CD4-positive, alpha-beta T cell treated with Interleukin-17A for 1 hour (primary cell): ENCODE measurements at places on chromosomes 6 and 20.
A peak's percentile ranks its signal among the peaks of the same experiment; 100 is the strongest.

DNA sequence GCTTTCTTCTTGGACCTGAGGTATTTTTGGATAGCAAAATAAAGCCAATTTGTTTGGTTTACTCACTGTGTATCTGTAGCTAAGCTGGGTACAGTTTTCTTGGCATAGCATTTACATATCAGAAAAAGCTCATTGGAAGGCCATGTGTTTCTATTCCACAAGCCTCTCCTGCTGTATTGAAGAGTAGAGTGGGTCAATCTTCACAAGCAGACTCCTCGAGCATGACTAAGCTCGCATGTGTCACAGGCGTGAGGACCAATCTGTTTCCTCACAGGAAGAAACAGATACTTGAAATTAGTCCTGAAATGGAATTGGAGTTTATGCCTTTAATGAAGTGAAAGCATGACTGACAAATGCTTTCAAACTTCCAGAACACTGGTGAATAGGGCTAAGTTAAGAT lies 1279.0 kb upstream of the MAP3K7 start:
- DNase-seq, result no peak

- DNase-seq, result no peak
Observed at GRCh38 chr6:71080826-71081225, 124.0 kb upstream of the B3GAT2 start.

- no peak for DNase-seq
Observed at GRCh38 chr20:21358737-21359136, 38.6 kb downstream of the NKX2-4 start.

- no peak for DNase-seq
Observed at GRCh38 chr6:82408952-82409431, 45.4 kb downstream of the TPBG start.

- DNase-seq, result no peak
Observed at GRCh38 chr20:50675671-50676376, 15.5 kb downstream of the RIPOR3 start.

- no peak for DNase-seq
Observed at GRCh38 chr6:36067374-36068011, 39.9 kb downstream of the MAPK14 start.

- no peak for DNase-seq
Observed at GRCh38 chr6:514396-514978, 122.9 kb downstream of the IRF4 start.

GRCh38 chr20:38790200-38791053 lies 15.1 kb upstream of the PPP1R16B start:
- DNase-seq, result peak; percentile 59

GRCh38 chr6:23879816-23880215 lies 246.2 kb upstream of the NRSN1 start:
- DNase-seq, result no peak

GRCh38 chr6:157312757-157313156 lies 10.6 kb downstream of the TMEM242 start:
- DNase-seq, result no peak

GRCh38 chr20:1324598-1325172 lies 4.3 kb downstream of the SDCBP2 start:
- no peak for DNase-seq

DNA sequence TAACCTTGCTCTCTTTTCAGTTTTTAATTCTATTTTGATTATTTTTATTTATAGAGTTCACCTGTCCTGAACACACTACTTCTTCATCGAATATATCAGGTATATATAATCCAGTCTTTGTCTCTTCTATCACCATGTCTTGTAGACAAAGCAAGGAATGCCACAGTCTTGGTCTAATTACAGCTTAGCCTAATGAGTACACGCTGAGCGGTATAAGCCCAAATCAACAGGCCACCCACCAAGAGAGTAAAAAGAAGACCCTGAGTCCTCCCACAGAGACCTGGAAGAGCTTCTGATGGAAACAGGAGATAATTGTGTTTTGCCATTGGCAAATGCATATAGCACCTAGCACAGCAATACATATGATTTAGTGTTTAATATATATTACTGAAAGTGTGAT lies 68.7 kb upstream of the TCF21 start:
- DNase-seq, result no peak

- no peak for DNase-seq
Observed at GRCh38 chr6:1263850-1264377, 48.0 kb upstream of the FOXQ1 start.

- DNase-seq, result no peak
Observed at GRCh38 chr6:68013780-68014515, 621.1 kb upstream of the ADGRB3 start.

- DNase-seq, result no peak
Observed at GRCh38 chr20:2814587-2815051, at the start of gene C20orf141. C20orf141 (plus strand) TSS chr20:2814987; CDS start chr20:2815185, 198 bp downstream.

DNA sequence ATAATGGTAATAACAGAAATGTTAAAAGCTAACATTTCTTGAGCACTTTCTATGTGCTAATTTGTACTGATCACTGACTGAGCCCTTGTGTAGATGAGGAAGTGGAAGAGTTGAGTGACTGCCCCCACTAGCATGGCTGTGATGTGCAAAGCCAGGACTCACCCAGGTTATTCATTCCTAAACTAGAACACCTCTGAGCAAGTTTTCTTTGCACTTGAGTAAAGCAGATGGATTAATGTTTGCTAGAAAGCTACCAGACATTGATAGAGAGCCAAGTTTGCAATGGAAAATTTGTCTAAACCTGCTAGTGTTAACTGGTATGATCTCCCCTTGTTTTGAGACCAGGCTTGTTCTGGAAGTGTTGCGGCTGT lies 467.4 kb upstream of the PLCB4 start:
- no peak for DNase-seq

- peak; percentile 71 for DNase-seq
Observed at GRCh38 chr20:50464026-50464724, 46.0 kb upstream of the PTPN1 start.

- no peak for DNase-seq
Observed at GRCh38 chr20:50415021-50415515, 95.1 kb upstream of the PTPN1 start.

GRCh38 chr20:5592823-5593739 lies 157.1 kb upstream of the SHLD1 start:
- DNase-seq, result peak; percentile 43

DNA sequence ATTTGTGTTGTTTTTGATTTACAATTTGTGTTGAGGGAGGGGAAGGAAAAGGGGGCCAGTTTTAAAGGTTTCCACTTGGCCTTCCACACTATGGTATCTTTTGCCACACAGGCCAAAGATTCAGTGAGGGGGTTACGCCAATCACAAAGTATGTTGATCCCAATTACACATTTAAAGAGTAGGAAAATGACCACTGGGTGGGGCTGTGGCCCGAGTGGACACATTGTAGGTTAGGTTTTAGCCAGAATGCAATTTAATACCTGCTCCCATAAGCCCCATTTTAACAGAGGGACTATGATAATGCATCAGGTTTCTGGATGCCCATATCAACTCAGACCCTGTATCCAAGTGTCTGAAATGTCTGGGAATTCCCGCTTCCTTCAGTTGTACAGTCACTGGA lies 15.6 kb downstream of the VGLL2 start:
- DNase-seq, result no peak

DNA sequence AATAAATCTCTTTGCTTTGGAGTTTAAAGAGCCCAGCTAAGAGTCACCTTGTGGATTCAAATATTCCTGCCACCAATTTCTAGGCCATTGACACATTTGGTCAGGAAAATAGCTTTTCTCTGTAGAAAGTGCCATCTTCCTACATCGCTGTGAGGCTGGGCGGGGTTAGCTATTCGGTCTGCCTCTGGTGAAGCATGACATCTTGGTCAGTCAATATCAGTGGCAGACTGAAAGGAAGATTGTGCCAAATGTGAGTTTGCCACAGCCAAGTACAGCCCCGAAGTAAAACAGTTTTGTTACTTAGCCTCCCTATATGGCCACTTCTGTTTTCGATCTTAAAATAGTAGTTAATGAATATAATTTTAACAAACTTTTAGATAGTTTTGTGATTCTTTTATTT lies 65.5 kb upstream of the FABP7 start:
- DNase-seq, result no peak

GRCh38 chr20:48788486-48789072 lies 39.2 kb downstream of the PREX1 start:
- no peak for DNase-seq

DNA sequence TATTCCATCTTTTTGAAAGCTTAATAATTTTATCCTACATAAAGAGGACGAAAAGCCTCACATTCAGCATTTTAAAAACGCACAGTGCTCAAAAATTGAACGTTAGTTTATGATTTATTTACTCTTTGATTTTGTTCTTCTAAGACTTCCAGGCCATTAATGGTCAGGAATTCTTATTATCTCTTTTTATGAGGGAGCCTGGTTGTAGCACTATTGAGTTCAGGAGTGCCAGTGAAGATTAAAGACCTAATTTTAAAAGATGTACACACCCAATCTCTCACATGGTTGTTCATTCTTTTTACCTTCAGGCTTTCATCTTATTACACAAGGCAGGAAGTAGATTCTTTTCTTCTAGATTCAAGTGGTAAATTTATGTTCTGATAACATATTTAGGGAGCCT lies 68.6 kb downstream of the HDDC2 start:
- no peak for DNase-seq

DNA sequence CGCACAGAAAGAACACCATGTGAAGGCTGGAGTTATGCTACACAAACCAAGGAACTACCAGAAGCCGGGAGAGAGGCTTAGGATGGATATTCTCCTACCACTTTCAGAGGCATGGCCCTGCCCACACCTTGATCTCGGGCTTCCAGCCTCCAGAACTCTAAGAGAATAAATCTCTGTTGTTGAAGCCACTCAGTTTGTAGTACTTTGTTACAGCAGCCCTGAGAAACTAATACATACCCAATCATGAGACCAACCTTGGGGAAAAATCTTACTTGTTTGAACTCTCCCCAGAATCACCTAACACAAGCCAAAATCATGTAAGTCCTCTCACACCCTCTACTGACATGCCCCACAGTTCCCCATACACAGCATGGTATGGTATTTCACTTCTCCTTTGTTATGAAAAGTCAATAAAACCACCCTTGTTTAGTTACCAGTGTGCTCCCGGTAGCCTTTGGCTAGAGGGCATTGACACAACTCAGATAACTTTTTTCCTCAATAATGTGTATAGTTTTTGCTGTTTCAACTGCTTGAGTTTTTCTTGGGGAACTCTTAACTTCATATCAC lies 40.7 kb upstream of the SLC2A12 start:
- DNase-seq, result no peak
